ENCODE measurements at places on chromosomes 13 and 19.

GRCh38 chr19:31351056-31351854, 2.0 kb upstream of the TSHZ3 start:
- DNase-seq: no peak

GRCh38 chr13:20340759-20341171, 108.6 kb upstream of the GJB6 start:
- no peak for DNase-seq

GRCh38 chr13:95356916-95357315, 55.7 kb upstream of the ABCC4 start:
- no peak for DNase-seq

DNA sequence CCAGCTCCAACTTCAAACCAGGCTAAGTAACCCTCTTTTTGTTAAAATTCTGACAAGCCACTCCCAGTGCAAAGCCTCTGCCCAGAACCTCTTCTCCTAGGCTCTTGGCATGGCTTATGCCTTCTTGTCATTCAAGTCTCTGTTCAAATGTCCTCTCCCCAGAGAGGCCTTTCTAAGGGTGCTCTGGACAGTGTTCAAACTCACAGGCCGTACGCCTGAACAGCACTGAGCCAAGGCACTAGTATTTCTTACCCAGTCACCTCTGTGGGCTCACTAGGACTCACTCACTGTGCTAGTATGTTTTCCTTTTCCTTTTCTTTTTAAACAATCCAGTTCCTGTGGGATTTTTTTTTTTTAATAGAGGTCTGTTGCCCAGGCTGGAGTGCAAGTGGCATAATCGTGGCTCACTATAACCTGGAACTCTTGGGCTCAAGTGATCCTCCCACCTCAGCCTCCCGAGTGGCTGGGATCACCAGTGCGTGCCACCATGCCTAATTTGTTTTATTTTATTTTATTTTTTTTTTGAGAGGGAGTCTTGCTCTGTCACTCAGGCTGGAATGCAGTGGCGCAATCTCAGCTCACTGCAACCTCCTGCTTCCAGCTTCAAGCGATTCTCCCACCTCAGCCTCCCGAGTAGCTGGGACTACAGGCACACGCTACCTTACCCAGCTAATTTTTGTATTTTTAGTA, 2.3 kb upstream of the ASF1B start:
- no peak for DNase-seq

- DNase-seq: no peak
Measured at GRCh38 chr13:95955255-95955654, 97.9 kb downstream of the UGGT2 start.

GRCh38 chr19:18951721-18952281, 10.8 kb upstream of the HOMER3 start:
- DNase-seq: no peak

GRCh38 chr13:37229931-37230330, 124.5 kb upstream of the CSNK1A1L start:
- DNase-seq: no peak

DNA sequence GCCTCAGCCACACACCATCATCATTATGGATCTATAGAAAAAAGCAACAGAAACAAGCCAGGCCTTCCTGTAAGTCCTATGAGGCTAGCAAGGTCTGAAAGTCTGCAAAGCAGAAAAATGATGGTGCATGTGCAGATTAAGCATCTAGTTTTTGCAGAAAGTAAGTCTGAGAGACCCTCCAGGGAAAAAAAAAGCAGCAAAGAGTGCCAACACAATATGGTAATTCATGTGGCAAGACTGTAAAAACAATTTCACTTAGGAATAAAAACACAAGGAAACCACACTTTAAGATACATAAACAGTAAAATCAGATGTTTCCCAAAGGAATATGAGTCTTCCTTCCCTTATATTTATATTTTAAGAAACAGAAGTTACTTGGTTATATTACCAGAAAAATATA, 112.3 kb upstream of the FBXL3 start:
- DNase-seq: no peak

- DNase-seq: no peak
Measured at GRCh38 chr13:27559719-27560118, 60.6 kb downstream of the LNX2 start.

GRCh38 chr13:86922936-86923335, 748.2 kb upstream of the SLITRK5 start:
- DNase-seq: no peak

DNA sequence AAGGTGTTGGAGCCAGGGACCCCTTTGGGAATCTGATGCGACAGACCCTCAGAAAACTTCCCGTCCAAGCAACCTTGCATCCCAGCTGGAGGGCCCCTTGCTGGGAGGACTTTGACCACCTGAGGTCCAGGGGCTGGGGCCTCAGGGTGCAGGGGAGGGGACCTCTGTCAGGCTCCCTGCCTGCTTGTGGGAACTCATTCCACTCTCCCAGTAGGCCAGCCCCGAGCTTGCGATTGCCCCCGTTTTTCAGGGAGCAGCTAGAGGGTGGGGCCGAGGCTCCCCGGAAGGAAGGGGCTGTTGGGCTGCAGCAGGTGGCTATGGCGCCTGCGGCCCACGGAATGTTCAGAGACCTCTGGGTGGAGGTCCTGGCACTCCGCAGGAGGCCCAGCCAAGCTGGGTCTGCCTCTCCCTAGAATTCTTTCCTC, 2.8 kb downstream of the GNA11 start:
- no peak for DNase-seq

DNA sequence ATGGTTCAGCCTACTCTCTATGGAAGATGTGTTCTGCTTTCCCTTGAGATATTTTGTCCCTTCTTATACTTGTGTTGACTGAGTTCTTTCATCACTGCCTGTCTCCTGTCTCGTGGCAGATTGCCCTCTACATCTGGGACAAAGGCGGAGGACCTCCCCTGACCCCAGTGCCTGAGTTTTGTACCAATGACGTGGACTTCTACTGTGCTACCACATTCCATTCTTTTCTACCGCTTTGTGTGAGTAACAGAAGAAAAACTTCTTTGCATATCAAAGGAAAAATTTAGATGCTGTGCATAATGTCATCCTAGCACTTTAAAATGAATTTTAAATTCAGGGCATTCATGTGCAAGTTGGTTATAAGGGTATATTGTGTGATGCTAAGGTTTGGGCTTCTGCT, 74.6 kb downstream of the B3GLCT start:
- DNase-seq: no peak

- no peak for DNase-seq
Measured at GRCh38 chr19:39492788-39493187, 6.0 kb upstream of the DLL3 start.

DNA sequence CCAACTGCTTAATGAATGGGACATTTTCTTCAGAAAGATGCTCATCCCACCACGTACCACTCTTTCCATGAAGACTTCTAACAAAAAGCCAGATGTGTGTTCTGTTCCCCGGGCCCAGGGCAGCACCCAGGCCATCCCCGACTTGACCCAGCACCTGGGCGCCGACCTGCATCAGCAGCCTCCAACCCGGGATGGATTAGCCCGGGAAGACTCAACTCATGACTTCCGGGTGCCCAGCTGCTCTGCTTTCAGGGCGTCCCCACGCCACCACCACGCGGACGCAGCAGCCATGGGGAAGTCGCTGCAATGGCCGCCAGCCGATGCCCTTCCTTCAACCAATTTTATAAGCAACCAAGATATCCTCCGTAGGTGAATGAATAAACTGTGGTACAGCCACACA, 123.8 kb upstream of the TUBA3C start:
- no peak for DNase-seq

- DNase-seq: no peak
Measured at GRCh38 chr13:67803118-67803517, 573.0 kb upstream of the PCDH9 start.

GRCh38 chr19:19552798-19553197, 14.7 kb downstream of the CILP2 start:
- no peak for DNase-seq

GRCh38 chr13:106865716-106866440, 297.9 kb upstream of the ARGLU1 start:
- no peak for DNase-seq

DNA sequence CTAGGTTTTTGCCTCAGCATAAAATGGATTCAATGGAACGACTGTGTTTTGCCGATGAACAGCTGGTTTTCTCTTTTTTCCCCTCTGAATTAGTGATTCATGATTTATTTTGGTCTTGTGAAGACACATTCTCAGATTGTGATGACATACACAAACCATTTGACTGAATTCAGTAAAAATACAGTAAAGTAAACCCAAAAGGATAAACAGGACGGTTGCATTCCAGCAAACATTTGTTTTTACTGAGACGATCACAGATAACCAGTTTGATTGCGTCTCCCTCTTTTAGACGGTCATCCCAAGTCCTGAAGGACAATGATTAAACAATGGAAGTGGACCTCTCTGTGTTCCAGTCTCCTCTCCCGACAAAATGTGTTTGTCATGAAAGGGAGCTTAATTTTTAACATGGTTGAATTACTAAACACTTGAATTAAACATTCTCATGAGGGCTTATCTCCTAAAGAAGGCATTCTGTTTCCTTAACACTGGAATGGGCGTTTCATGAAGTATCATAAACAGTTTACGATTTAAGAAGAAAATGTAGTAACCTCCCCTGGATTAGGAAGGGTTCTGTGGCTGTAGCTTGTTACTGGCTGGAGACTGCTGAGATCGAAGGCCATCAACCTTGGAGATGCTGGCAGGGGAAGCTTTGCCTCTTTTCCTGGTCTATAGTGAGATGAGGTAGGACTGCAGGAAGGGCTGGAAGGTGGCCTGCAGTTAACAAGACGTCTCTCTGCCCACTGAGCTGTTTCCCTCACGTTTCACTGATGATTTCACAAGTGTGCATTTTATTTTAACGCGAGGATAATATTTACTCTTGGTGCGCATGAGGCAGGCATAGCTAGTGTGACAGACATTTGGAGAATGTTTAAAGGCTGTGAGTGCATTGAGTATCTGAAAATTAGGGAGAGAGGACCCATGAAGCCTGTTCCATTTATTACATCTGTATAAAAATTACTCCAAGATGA, 457.9 kb downstream of the FGF9 start:
- no peak for DNase-seq

GRCh38 chr13:79990048-79990447, 350.9 kb downstream of the SPRY2 start:
- no peak for DNase-seq

GRCh38 chr13:59352600-59352999, 811.1 kb downstream of the DIAPH3 start:
- DNase-seq: no peak

Measured in GOT3 (cell line).